ENCODE measurements at places on chromosomes 6 and 20.

DNA sequence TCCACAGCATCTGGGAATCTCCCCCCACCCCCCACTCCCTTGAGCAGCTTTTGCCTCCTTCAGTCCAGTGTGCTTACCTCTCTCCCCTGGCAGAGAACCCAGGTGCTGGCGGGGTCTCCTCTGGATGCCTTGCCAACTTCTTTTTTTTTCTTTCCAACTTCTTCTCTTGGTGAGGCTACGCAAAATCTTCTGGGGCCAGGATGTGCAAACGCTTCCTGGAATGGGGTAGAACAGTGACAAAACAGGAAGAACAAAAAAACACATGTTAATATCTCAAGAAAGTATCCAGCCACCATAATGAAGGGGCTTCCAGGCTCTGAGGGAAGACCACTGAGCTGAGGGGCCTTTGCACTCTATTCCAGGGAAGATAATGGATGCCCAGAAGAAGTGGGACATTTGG lies 53.9 kb upstream of the DDR1 start:
- DNase-seq = no peak

GRCh38 chr20:62944746-62945145 lies 6.8 kb downstream of the GID8 start:
- DNase-seq = no peak

GRCh38 chr6:89950879-89951391 lies 56.7 kb downstream of the GJA10 start:
- no peak for DNase-seq

GRCh38 chr6:4349931-4350330 lies 214.6 kb upstream of the ECI2 start:
- no peak for DNase-seq

DNA sequence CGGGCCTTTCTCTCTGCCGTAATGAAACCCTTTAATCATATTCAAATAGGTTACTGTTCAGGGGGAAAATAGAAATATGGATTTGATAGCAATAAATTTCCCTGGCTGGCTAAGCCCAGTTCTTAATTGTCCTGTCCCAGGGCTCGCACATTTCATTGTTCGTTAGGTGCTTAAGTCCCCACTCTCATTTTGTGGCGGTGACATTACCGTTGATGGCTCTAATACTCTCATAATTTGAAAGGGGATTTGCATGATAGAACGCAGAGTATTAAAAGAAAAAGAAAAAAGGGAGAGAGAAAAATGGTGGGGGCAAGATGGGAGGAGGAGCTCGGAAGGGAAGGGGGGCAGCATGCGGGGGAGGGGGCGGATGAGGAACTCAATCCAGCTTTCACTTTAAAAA lies 79.1 kb upstream of the FOXP4 start:
- no peak for DNase-seq

DNA sequence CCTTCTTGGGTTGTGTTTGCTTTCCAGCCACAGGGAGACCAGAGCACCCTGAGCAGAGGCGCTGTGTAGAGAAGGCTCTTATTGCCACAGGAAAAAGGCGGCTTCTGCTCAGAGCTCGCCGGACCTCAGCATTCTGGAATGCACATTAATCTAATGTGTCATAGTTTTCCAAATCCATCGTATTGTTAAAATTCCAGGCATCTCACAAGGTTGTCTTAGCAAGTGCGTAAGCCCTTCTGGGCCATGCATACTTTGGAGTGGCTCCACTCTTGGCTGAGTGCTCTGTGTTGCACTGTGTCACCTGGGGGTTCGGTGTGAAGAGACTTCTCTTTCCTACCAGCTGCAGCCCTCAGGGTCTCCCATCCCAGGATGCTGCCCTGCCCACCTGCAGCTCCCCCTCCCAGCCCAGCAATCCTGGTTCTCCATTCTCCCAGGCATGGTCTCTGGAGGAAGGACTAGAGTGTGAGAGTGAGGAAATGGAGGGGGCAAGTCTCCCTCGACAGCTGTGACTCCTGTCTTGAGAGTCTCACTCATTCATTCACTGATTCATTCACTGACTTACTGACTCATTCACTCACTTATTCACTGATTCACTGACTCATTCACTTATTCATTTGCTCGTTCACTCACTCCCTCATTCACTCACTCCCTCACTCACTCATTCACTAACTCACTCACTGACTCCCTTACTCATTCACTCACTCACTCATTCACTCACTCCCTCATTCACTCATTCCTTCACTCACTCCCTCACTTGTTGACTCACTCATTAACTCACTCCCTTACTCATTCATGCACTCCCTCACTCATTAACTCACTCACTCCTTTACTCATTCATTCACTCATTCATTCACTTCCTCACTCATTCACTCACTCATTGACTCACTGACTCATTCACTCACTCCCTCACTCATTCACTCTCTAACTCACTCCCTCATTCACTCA lies 83.7 kb upstream of the MPC1 start:
- no peak for DNase-seq

GRCh38 chr6:108030211-108030610 lies 44.3 kb downstream of the OSTM1 start:
- DNase-seq = no peak

- DNase-seq = no peak
Measured at GRCh38 chr6:24950218-24950941, 14.6 kb upstream of the RIPOR2 start.

- peak; percentile 78 for DNase-seq
Measured at GRCh38 chr6:6390849-6391602, 70.6 kb upstream of the F13A1 start.

- no peak for DNase-seq
Measured at GRCh38 chr20:40748182-40748581, 59.1 kb upstream of the MAFB start.

GRCh38 chr6:12024699-12025434 lies 12.8 kb downstream of the HIVEP1 start:
- no peak for DNase-seq

- DNase-seq = peak; percentile 58
Measured at GRCh38 chr20:59752101-59752586, 147.8 kb downstream of the PHACTR3 start.

GRCh38 chr6:157929076-157929475 lies 52.6 kb upstream of the SYNJ2 start:
- DNase-seq = no peak

- no peak for DNase-seq
Measured at GRCh38 chr6:134468633-134469032, 150.7 kb upstream of the SGK1 start.

DNA sequence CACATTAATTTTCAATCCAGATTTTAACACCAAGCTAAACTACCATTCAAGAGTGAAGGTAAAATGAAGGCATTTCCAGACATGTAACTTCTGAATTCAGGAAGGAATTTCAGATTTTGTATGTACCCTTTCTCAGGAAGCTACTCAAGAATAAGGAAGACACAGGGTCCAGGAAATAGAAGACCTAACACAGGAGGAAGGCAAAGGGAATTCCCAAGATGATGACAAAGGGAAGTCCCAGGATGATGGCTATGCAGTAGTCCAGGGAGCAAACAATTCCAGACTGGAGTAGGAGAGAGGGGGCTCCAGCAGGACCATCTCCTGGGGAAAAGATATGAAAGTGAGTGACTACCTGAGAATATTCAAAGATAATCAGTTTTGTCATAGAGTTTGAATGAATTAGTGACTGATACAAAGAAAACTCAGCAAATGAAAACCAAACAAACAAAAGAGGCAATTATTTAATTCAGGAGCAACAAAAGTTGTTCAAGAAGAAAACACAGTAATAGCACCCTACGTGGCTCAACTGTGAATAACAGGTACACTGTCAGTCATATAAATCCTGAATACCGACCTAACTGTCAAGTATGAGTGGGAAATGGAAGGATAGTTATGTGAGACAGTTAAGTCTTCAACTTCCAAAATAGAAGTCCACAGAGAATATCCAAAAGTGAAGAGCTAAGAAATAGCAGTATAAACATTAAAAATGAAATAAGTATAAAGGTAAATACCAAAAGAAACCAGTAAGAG lies 4.0 kb downstream of the RNF24 start:
- DNase-seq = no peak

DNA sequence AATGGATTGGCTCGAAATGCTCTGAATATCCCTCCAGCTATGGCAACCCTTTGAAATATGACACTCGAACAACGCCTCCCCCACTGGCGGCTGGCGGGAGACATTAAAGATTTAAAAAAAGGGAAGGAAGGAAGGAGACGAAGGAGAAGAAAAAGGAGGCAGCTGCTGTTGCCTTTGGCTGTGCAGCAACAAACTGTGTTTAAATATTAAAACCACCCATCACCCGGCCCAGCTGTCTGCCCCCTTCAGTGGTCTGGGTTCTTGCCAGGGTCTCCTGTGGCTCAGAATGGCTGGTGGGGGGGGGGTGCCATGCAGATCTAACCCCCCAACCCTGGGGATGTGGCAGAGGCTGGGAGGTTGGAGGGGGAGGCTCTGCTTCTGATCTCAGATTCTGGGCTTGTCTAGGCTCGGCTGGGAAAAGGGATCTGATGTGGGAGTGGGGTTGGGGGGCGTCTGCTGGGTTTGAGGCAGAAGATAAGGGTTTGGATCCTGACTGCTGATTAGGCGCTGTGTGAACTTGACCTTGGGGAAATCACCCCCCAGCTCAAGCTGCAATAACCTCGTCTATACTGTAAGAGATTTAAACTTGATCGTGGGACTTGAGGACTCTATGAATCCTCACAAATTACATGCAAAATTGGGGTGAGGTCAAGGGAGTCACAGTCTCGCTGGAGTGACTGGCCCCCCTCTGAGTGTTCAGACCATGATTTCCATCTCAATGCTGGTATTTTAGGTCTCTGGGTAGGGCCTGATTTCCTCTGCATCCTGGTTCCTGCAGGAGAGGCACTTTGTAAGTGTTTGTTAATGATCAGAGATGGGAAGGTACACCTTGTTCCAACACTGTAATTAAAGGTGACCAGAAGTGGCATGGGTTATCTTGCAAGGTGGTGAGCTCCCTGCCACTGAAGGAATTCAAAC lies 40.3 kb upstream of the BLCAP start:
- no peak for DNase-seq

DNA sequence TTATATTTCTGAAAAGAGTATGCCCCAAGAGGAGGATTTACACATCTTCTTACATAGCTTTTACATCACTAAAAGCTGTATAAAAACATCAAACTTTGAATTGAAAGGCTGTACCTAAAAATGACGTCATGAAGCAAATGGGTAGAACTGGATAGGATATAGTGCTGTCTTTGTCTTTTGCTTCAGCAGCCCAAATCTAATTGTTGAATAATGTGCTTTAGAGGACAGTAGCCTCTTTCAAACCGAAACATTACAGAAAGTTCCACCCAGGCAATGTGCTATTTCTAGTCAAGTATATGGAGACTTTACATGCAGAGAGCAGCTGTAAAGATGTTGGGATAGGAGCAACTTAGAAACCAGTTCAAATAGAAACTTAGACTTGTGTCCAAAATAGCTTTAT lies 51.9 kb downstream of the ADGRG6 start:
- no peak for DNase-seq

GRCh38 chr20:40493071-40493470 lies 196.0 kb downstream of the MAFB start:
- no peak for DNase-seq

GRCh38 chr6:128723667-128724066 lies 159.3 kb upstream of the LAMA2 start:
- no peak for DNase-seq

GRCh38 chr6:121657972-121658371 lies 222.5 kb downstream of the GJA1 start:
- DNase-seq = no peak

DNA sequence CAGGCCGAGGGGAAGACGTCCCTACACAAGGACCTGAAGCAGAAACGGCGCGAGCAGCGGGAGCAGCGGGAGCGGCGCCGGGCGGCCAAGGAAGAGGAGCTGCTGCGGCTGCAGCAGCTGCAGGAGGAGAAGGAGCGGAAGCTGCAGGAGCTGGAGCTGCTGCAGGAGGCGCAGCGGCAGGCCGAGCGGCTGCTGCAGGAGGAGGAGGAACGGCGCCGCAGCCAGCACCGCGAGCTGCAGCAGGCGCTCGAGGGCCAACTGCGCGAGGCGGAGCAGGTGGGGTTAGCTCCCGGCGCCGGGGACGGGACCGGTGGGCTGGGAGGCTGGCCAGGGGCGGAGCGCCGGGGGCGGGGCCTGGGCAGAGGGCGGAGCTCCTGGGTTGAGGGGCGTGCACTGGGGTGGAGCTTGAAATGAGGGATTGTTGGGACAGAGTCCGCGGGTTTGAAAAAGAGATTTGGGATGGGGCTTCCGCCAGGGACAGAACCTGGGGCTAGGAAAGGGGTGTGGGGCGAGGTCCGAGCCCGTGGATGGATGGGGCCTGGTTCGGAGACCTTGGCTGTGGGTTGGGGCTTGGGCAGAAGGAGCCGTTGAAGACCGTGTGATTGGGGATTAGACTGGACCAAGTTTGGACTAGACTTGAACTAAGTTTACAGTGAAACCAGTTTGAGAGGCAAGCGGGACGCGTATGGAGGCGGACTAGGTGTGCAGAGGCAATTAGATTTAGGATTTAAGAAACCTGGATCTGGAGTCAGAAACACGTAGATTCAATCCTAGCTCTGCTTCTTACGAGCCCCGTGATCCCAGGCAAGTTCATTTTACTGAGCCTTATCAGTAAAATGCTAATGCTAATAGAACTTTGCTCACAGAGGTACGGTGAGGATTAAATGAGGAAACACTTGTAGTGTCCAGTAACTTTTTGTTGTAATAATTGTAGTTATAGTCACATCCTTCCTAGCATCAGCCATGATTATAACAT lies 20.9 kb downstream of the DEF6 start:
- no peak for DNase-seq

- DNase-seq = no peak
Measured at GRCh38 chr6:150392452-150393220, 23.8 kb downstream of the IYD start.

GRCh38 chr6:150738092-150738629 lies 127.3 kb upstream of the MTHFD1L start:
- DNase-seq = no peak

DNA sequence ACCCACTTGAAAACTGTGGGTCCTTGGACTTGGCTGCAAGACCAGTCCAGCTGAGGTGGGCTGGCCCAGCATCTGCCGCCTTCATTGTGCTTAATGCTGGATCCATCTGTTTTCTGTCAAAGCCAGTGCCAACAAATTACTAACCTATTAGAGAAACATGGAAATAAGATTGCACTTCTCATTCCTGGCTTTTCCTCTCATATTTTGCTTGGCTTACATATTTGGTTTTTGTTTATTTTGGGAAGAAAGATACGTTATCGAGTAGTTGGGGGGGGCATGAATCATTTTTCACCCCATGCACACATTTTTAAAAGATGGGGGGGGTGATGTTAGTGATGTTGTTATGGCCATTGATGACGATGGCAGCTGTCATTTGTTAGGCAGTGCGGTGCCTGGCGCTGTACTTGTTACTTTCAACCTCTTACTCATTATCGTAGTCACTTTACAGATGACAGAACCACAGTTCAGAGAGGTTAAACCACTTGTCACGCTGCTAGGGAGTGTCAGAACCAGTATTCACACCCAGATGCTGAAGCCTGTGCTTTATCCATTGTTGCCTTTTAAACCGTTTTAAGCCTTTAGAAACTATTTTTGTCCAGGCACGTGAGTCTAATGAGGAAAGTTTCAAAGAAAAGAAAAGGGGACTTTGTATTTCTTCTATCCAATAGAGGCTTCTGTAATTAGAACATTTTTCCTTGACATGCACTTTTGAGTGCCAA lies 180.0 kb downstream of the TMEM242 start:
- DNase-seq = no peak
